Stimulated activated CD4-positive, alpha-beta T cell treated with anti-CD3 and anti-CD28 coated beads, TNF-alpha, amount 100 ng/mL, for 48 hours (primary cell): ENCODE measurements at places on chromosomes 1 and 21.

GRCh38 chr1:54200519-54200997, 591 bp downstream of the MRPL37 start:
- DNase-seq, result no peak

DNA sequence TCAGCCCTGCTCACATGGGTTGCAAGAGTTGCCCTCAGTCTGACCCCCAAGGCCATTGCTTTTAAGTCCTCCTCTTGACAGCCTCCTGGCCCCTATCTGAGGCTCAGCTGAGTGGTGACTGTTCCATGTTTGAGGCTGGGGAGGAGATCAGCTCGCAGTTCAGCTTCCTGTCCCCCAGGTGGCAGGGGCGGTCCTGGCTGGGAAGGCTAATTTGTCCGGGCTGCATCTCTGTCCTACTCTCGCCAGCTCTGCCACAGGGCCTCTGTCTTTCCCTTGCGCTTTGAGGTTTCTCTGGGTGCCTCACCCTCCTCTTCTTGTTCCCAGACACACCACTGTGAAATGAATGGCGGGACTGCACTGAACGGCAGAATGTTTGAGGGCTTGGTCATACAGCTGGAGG, 157.3 kb downstream of the KCNJ6 start:
- DNase-seq, result no peak

DNA sequence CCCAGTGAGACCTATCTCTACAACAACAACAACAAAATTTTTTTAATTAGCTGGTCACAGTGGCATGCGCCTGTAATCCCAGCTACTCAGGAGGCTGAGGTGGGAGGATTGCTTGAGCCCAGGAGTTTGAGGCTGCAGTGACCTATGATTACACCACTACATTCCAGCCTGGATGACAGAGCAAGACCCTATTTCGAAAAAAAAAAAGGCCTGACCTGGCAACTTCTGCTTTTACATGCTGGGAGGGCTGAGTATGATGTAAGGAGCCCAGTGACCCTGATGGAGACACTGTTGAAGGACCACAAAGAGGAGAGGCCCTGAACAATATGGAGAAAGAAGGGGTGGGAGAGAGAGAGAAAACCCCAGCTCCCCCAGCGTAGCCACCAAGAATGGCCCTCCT, 9.2 kb upstream of the VPS26C start:
- no peak for DNase-seq

DNA sequence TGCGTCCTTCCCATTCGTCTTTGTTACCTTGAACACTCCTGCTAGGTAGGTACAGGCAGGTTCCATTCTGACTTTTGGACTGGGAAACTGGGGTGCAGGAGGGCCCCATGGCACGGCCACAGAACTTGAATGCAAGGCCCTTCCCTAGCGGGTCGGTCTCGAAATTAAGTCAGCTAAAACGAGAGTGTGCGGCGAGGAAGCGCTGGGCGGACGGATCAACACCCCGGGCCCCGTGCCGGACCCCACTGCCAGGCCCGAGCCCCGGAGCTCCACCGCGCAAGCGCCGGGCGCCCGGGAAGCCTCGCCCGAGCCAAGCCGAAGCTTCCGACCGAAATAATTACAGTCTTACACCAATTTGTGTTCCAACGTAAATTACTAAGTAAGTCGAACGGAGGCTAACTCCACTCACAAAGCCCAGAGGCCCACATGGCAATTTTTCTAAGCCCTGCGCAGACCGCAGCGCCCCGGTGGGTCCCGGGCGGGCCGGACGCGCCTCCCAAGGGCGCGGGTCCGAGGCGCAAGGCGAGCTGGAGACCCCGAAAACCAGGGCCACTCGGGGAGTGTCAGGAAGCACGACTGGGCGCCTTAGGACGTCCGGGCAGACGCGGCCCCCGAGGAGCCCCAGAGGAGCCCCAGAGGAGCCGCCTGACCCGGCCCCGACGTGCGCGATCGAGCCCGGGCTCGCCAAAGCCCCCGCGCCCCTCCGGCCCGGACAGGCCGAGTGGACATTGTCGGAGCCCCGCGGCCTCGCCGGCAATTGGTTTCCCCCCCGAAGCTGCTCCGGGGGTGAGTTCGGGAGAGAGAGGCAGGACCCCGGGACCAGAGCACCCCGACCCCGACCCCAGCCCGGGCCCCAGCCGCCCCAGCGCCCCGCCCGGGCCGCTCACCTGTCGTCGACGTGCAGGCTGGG, 624 bp downstream of the RIPK4 start:
- DNase-seq, result no peak

GRCh38 chr1:87044424-87044823, 130.0 kb downstream of the HS2ST1 start:
- DNase-seq, result no peak

GRCh38 chr21:41302976-41303375, 13.6 kb upstream of the FAM3B start:
- DNase-seq, result no peak

- no peak for DNase-seq
Observed at GRCh38 chr1:163273766-163274441, 47.9 kb upstream of the NUF2 start.

GRCh38 chr1:154726443-154726842, 118.5 kb upstream of the ADAR start:
- no peak for DNase-seq

- DNase-seq, result no peak
Observed at GRCh38 chr21:31457675-31458074, 113.6 kb upstream of the TIAM1 start.

DNA sequence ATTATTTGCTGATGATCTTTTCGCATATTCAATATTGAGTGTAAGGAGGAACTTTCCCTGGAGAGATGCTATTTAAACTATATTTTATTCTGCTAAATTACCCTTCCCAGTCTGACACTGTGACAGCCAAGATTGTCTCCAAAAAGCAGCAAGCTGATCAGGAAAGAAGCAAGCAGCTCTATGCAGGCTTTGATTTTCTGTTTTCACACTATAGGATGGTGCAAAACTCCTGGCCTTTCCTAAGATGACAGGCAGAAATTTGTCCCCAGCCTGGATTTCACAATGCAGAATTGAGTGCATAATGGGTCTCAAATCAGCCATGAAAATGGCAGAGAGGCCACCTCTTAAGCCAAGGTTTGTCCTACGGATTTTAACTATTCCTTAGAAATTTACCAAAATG, 1.1 kb downstream of the SGIP1 start:
- DNase-seq, result no peak

DNA sequence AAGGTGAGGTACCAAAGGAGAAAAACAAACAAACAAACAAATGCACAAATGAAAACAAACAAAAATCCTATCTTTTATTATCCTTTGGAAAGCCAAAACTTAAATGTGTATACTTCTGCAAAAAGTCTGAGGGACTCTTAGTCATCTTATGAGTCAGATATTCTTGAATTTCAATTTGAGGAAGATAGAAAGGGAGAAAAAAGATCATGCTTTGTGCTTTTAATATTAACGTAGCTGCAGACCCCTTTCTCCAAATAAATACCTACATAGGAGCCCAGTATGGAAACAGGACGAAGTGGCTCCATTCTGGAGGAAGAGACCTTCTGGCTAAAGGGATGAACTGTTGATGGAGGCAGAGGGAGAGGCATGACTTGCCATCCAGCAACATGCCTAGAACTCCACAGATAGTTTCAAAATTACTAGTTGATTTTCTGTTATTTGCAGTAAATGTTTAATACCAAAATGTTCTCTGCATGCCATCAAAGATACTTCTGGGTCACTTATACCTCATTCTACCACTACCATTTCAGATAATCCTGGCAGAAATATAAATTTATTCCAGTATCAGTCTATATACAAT, 25.4 kb downstream of the NUP210L start:
- no peak for DNase-seq

DNA sequence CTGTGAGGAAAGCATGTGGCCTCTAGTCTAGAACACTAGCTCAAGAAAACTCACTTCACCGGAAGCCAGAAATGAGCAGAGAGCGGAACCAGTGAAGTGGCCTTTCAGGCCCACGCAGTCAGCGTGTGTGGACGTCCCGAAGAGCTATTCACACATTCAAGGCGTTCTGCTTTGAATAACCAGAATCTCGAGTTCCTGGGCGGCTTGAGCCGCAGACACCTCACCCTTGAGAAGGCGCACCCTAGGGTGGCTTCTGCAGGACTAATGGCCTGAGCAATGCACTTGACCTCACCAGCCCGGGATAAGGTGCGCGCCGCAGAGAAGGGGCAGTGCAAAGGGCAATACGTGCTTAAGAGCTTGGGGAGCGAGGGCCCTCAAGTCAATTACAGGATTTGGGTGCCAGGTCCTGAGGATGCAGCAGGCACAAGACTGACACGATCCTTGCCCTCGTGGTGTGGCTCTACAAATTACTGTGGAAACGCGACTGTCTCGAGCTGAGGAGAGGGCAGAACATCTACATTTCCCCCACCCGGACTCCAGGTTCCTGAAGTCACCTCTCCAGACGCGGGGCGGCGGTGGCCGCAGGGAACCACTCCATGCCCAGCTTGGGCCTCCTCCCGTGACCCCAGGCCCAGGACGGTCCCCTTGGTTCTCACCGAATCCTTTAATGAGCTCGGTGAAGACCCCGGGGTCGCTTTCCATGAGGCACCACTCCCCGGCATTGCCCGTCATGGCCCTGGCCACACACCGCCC, 455 bp downstream of the UCHL5 start:
- peak; percentile 60 for DNase-seq
